Natural killer cell treated with Interleukin-12 subunit alpha and Interleukin-12 subunit beta and Interleukin-15 and Interleukin-18, amount 100 ng/mL, for 72 hours (primary cell): ENCODE measurements at places on chromosomes 2 and 18. TPM values are rescaled to one million over a fixed set of nuclear protein-coding genes. Genes with fewer than 3 reads are reported as not detected.

DNA sequence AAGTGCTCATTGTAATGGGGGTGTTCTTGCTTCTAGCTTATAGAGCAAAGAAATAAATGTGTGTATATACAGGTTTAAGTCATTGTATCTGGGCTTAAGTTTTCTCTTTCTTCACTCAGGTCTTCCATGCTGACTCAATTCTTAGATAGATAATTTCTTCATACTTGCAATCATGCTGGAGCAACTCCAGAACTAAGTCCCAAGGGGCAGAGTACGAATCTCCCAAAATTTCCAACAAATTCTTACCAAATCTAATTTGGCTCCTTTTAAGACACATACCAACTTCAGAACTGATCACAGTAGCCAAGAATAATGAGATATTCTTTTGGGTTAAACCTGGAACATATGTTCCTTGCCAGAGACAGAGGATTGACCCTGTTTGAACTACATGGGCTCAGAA is 4.3 kb upstream of the SPAG16 start:
- no peak overlapping the region for H3K4me3 ChIP-seq
- H3K36me3 ChIP-seq = peaks cover 7% of the 10 kb centered on the region
- H3K27ac ChIP-seq = no peak overlapping the region
- peaks cover 20% of the 10 kb centered on the region for H3K27me3 ChIP-seq

GRCh38 chr2:73611867-73612266 is 30.4 kb downstream of the NAT8 start:
- no peak for DNase-seq
- no peaks in the 10 kb centered on the region for H3K27me3 ChIP-seq
- no peak overlapping the region for H3K27ac ChIP-seq
- peaks cover 6% of the 10 kb centered on the region for H3K4me1 ChIP-seq
- H3K4me3 ChIP-seq = no peak overlapping the region
- no peaks in the 10 kb centered on the region for H3K36me3 ChIP-seq

DNA sequence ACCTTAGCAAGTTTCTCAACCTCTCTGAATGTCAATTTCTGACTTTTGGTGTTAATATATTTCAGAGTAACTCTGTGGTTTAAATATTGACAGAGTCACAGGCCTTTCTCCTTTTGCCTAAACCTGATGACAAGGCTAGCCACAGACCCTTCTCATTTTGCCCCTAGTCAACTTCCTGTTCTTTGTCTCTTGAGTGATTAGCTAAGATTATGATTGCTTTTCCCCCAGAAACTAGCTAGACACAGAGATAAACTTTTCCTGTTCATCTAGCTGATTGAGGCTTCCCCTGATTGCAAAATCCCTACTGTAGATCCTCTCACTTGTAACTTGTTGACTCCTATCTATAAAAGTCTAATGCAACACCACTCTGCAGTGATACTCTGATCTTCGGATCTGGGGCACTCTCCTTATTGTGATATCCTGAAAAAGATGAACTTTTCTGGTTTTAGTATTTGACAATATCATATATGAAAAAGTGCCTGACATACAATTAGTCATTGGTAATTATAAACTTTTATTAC is 241.4 kb downstream of the ZNF385B start:
- H3K27me3 ChIP-seq = no peaks in the 10 kb centered on the region
- H3K4me3 ChIP-seq = no peak overlapping the region
- no peaks in the 10 kb centered on the region for H3K36me3 ChIP-seq
- no peaks in the 10 kb centered on the region for H3K4me1 ChIP-seq
- DNase-seq = no peak
- no peak overlapping the region for H3K27ac ChIP-seq

DNA sequence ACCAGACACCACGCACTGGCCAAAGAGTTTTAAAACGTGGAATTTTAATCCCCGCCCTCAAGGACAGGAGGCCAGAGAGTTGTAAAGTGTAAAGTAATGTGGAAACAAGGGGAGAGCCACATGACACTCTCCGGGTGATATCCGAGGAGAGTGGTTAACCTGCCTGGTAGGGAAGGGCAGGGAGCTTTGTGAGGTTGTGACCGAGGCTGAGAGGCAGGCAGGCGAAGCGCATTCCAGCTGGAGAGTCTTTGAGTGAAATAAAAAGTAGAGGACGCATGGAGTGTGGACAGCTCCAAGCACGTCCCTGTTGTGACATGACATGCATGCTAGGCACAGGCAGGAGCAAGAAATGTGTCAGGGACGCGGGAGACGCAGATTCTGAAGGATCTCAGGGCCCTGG is 539.5 kb downstream of the RNF144A start:
- H3K36me3 ChIP-seq = peaks cover 5% of the 10 kb centered on the region
- peaks cover 43% of the 10 kb centered on the region for H3K4me1 ChIP-seq
- H3K27me3 ChIP-seq = no peaks in the 10 kb centered on the region
- no peak for DNase-seq
- H3K27ac ChIP-seq = peak overlapping the region; percentile 58

DNA sequence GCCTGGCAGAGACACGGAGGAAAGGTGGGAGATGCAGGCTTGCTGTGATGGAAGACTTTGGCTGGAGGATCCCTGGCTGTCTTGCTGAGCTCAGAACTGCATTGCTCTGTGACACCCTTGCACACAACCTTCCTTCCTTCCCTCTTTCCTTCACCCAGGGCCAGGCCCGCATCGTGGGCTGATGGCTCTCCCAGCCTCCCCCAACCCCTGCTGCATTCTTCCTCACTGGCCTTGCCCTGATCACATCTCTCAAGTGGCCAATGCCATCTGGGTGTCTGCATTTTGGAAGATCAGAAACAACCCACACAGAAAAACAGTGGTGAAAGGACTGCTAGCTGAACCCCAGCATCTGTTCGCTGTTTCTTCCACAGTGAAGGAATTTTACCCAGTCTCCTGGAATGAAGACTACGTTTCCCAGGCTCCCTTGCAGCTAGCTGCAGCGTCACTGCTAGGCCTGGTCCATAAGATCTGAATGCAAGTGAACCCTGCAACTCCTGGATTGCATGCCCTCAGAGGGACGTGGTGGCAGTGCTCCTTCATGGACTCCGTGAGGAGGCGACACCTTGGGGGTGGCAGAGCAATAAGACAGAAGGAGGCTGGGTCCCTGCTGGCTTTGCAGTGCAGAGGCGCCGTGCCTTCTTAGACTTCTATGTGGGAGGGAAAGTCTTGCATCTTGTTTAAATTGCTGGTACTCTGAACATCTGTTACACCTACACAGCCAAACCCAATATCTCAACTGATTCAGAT is 78.9 kb upstream of the YWHAQ start:
- no peaks in the 10 kb centered on the region for H3K36me3 ChIP-seq
- no peak overlapping the region for H3K27ac ChIP-seq
- H3K27me3 ChIP-seq = no peaks in the 10 kb centered on the region
- no peak overlapping the region for H3K4me3 ChIP-seq

DNA sequence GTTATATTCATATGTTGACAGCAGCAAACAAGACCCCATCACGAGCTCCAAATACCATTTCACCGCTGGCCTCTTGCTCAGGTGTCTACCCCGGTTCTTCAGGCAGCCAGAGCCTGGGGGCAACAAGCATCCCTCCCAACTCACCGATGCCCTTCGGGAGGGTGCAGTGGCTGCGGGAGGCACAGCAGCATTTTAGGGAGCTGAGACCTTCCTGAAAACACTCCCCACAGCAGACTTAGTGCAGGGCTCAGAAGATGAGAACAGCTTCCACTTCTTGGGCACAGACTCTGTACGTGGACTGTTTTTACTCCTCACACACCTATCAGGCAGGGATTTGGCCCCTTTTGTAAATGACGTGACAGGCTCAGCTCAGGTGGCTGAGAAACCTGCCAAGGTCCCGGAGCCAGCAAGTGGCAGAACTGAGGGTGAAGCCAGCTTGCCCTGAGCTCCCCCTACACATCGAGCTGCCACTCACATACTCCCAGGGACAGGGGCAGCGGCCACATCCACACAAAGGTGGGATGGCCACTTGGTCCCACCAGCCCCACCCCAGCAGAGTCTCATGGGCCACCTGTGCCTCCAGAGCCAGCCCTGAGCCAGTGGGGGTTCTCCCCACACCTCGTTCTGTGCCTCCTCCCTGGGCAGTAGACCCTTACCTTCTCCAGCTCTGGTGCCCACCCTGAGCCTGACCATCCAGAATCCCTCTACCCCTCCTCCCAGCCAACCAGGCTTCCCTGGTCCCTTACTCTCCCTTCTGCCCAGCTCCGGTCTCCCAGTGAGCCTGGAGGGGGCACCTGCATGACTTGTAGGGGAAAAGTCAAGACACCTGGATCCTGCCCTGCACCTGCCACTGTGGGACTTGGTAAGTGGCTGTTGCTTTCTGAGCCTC is 28.5 kb downstream of the CYP27C1 start:
- peaks cover 9% of the 10 kb centered on the region for H3K27me3 ChIP-seq
- H3K36me3 ChIP-seq = no peaks in the 10 kb centered on the region
- H3K4me3 ChIP-seq = no peak overlapping the region
- no peak overlapping the region for H3K27ac ChIP-seq

DNA sequence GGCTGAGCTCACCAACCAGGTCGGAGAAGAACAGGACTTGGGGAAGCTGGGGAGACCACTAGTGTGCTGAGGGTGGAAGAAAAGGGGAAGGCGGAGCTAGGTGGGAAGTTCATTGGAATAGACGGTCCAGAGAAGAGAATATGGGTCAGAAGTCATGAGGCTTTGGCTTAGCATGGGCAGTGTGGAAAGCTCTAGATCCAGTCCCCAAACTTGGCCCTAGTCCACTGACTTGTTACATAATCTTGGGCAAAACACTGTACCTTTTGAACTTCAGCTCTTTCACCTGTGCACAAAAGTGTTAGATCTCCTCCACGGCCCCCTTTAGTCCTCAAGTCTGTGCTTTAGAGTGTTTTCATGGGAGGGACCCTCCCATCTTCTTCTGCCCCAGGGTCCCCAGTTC is 10.7 kb downstream of the GCKR start:
- H3K4me1 ChIP-seq = no peaks in the 10 kb centered on the region
- no peak for DNase-seq
- H3K36me3 ChIP-seq = no peaks in the 10 kb centered on the region
- no peak overlapping the region for H3K4me3 ChIP-seq
- H3K27me3 ChIP-seq = peaks cover 2% of the 10 kb centered on the region
- no peak overlapping the region for H3K27ac ChIP-seq

GRCh38 chr2:43049836-43050801 is 176.3 kb downstream of the ZFP36L2 start:
- no peak overlapping the region for H3K4me3 ChIP-seq
- no peak overlapping the region for H3K27ac ChIP-seq
- no peaks in the 10 kb centered on the region for H3K27me3 ChIP-seq
- H3K36me3 ChIP-seq = no peaks in the 10 kb centered on the region
- peak; percentile 49 for DNase-seq
- peaks cover 18% of the 10 kb centered on the region for H3K4me1 ChIP-seq

- H3K27me3 ChIP-seq = no peaks in the 10 kb centered on the region
- H3K4me1 ChIP-seq = no peaks in the 10 kb centered on the region
- no peak overlapping the region for H3K4me3 ChIP-seq
- no peaks in the 10 kb centered on the region for H3K36me3 ChIP-seq
Observed at GRCh38 chr2:133644846-133645245, 76.6 kb upstream of the NCKAP5 start.

GRCh38 chr18:26655525-26656430 is 107.4 kb upstream of the KCTD1 start:
- DNase-seq = no peak
- peak overlapping the region; percentile 3 for H3K4me3 ChIP-seq
- peaks cover 57% of the 10 kb centered on the region for H3K27me3 ChIP-seq
- no peak overlapping the region for H3K27ac ChIP-seq

- no peaks in the 10 kb centered on the region for H3K36me3 ChIP-seq
- DNase-seq = peak; percentile 88
- peaks cover 43% of the 10 kb centered on the region for H3K4me1 ChIP-seq
- H3K27ac ChIP-seq = peak overlapping the region; percentile 83
Observed at GRCh38 chr18:23306822-23307221, 146.3 kb upstream of the RIOK3 start.

- no peaks in the 10 kb centered on the region for H3K27me3 ChIP-seq
- DNase-seq = no peak
- no peak overlapping the region for H3K4me3 ChIP-seq
- H3K36me3 ChIP-seq = peaks cover 17% of the 10 kb centered on the region
Observed at GRCh38 chr18:54888933-54889332, 60.7 kb downstream of the RAB27B start.

- no peak for DNase-seq
- H3K36me3 ChIP-seq = no peaks in the 10 kb centered on the region
- H3K4me1 ChIP-seq = no peaks in the 10 kb centered on the region
- no peak overlapping the region for H3K27ac ChIP-seq
- peaks cover 13% of the 10 kb centered on the region for H3K27me3 ChIP-seq
- no peak overlapping the region for H3K4me3 ChIP-seq
Observed at GRCh38 chr2:238584617-238585016, 157.9 kb downstream of the ASB1 start.

The MALT1 gene
- total RNA-seq = 26.2 TPM

The CEP192 gene
- total RNA-seq = 32.2 TPM

The MC5R gene
- total RNA-seq = not detected
